ENCODE measurements at places on chromosomes 4 and X.

DNA sequence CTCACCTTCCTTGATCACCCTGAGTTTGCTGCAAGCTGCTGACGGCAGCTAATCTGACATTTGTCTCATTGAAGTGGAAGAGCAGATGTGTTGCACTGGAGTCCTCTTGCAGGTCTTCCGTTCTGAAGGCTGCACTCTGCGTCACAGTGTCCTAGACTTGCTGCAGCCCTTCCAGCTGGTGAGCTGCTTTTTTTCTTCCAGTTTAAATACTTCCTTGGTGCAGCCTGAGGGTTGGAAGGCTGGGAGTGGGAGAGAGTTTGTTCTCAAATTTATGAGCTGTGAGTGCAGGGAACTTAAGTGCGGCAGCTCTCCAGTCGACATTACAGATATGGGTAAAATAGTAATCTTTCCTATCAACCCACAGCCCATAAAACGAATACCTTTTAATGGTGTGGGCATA, 303.6 kb upstream of the FAT1 start:
- DNase-seq = no peak

DNA sequence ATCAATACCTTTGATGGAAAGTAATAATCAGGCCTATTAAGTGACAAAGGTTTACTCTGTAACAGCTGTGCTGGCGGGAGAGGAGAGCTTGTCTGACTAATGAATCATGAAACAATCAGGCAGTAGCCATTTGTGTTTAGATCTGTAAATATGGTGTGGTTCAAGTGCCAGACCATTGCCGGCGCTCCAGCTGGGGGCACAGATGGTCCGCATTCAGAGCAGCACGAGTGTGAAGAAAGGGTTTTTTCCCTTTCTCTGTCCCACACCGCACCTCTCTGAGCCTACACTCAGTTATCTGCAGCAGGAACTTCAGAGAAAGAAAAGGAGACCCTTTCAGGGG, 111.3 kb upstream of the PAQR3 start:
- no peak for DNase-seq

GRCh38 chr4:1198098-1198844, 25.9 kb upstream of the SPON2 start:
- no peak for DNase-seq

GRCh38 chr4:47774079-47774478, 63.8 kb downstream of the CORIN start:
- no peak for DNase-seq

- no peak for DNase-seq
Measured at GRCh38 chr4:140085062-140085622, 68.8 kb downstream of the MAML3 start.

DNA sequence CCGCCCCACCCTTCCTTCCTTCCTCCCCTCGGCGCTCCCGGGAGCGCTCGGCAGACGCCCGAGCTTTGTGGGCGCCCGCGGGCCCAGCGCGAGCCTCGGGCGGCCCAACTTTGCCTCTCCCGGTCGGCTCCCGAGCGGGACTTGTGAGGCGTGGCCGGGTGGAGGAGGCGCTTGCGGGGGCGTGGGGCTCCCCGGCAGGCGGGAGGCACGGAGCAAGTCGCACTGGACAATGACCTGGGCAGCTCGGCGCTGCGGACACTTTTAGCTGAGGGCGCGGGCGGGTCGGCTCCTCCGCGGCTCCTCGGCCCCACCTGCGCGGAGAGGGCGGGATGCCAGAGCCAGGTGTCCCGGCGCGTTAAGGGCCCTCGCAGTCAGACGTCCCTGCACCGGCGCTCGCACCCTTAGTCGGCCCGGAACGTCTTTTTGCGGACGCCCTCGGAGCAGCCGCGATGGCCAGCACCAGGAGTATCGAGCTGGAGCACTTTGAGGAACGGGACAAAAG, 385 bp downstream of the DCLK2 start:
- DNase-seq = no peak

- DNase-seq = no peak
Measured at GRCh38 chr4:187128222-187128621, 404.6 kb upstream of the FAT1 start.
